ENCODE measurements at places on chromosomes 1 and 21.
A peak's percentile ranks its signal among the peaks of the same experiment; 100 is the strongest.

- no peak for DNase-seq
Observed at GRCh38 chr1:16128338-16128741, 27.5 kb downstream of the EPHA2 start.

GRCh38 chr1:11466416-11466815 lies 12.5 kb upstream of the DISP3 start:
- DNase-seq, result no peak

- no peak for DNase-seq
Observed at GRCh38 chr1:25019337-25020172, 89.5 kb upstream of the RUNX3 start.

- no peak for DNase-seq
Observed at GRCh38 chr1:81126989-81127581, 673.6 kb upstream of the ADGRL2 start.

DNA sequence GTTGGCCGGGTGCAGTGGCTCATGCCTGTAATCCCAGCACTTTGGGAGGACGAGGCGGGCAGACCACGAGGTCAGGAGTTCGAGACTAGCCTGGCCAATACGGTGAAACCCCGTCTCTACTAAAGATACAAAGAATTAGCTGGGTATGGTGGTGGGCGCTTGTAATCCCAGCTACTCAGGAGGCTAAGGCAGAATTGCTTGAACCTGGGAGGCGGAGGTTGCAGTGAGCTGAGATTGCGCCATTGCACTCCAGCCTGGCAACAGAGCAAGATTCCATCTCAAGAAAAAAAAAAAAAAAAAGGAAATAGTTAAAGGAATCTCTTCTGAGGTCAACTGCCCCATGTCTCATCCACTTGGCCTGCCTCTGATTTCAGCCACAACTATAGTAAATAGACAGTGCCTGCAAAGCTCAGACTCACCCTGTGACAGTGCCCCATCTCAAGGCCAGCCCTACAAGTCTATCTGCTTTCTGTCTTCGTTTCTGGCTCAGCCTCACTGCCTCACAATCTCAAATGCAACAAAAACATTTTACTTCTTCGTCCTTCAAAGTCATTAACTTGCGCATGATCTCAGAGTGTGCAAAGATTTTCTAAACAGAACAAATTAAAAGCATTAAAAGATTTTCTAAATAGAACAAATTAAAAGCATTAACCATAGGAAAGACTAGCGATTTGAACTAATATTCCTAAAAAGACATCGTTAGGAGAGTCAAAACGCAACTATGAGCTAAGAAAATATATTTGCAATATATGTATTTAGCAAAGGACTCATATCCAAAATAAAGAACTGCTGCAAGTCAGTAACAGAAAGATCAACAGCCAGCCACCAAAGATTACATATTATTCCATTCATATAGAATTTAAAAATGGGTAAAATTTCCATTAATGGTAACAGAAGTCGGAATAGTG lies 65.0 kb upstream of the PRDX6 start:
- DNase-seq, result no peak

GRCh38 chr1:12359359-12360133 lies 129.7 kb downstream of the VPS13D start:
- no peak for DNase-seq

DNA sequence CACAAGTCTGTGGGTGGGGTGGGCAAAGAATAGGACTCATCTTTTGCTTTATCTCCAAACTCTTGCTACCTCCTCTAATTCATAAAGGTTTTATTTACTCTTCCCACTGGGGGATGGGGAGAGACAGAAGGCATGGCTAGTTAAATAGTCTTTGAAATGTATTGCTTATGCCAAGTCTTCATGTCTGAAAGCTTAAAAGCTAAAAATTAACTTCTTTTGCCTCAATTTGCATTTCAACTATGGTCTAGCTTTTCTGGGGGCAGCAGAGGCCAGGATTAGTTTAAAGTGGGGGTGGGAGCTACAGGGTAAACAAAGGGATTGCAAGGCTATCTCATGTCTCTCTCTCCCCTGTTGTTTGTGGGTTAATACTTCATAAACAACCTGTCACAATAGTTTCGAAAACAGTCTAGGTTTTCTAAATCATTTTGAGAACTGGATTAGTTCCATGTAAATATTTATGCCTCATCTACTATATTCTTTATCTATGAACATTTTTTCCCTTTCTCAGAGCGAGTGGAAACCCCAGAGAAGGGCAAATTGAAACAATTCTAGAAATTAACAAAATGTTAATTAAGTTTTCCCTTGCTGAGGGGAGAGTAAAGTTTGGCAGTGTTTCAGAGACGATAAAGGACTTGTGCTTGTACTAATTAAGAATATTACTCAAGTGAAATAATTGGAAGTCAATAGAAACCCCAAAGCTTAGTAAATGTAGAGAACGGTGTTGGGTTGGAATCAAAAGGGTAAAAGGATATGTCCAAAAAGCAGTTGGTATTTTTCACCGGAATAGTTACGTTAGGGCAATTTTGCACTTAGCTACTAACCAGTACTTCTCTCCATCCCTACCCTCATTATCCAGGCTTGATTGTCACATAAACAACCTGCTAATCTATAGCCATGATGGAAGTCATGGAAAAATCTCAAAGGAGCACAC lies 182.2 kb downstream of the GIPC2 start:
- no peak for DNase-seq

- no peak for DNase-seq
Observed at GRCh38 chr1:41006942-41007865, 14.3 kb downstream of the SLFNL1 start.

DNA sequence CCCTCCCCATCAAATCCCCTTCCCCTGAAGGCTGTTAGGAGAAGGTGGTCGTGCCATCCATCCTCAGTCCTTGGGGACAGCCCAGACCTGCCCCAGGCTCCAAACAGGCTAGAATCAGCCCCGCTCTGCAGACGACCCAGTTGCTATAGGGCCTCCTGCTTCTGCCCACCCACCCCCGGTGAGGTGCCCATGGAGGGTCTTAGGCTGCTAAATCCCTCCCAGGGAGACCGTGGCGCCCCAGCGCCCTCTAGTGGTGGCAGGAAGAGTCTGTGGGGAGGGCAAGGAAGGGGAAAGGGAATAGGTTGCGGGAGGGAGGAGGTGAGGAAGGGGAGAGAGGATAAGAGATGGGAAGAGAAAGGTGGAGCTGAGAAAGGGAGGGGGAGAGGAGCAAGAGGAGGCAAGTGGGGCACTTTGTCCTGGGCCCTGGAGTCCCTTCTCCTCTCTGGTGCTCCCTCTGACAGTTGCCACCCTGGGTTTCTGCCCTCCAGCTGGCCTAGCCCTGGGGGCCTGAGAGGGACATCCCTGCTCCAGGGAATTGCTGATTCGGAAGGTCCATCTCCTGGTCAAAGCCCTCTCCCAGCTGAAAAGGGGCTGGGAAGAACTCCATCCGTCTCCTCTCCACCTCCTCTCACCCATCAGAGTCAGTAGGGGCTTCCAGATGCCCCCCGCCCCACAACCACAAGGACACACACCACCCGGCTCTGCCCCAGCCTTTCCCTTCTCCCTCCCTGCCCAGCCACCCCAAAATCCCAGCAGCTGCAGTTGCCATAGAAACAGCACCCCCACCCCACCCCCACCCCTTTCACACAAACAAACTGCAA lies 55.4 kb downstream of the CAMK2N1 start:
- no peak for DNase-seq

GRCh38 chr1:46830665-46831322 lies 31.9 kb downstream of the CYP4B1 start:
- peak; percentile 61 for DNase-seq

DNA sequence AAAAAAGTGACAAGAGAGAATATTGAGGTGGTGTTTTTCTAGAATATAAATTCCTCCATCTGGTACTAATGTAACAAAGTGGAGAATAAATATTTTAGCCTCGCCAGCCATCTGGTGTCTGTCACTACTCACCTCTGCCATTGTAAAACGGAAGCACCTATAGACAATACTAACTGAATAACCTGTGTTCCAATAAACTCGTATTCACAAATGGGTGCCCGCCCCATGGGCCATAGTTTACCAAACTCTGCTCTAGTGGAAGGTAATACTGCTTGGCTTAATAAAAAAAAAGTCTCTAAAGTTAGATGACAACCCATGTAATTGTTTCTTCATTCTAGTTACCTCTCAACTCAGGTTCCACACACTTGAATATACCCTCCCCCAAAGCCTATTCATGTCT lies 8.1 kb downstream of the MIS18A start:
- no peak for DNase-seq

DNA sequence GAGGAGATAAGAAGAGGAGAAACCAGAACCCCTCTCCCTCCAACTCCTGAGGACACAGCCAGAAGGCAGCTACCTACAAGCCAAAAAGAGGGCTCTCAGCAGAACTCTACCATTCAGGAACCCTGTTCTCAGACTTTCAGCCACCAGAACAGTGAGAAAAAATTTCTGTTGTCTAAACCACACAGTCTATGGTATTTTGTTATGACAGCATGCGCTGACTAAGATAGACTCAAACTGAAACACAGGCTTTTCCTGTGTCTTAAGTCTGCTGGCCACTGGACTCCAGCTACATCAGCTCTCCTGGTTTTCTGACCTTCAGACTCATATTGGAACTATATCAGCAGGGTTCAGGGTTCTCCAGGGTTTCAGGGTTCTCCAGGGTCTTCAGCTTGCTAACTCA lies 126.5 kb upstream of the TNFSF4 start:
- no peak for DNase-seq

- DNase-seq, result no peak
Observed at GRCh38 chr1:163442895-163443294, 121.1 kb downstream of the NUF2 start.

DNA sequence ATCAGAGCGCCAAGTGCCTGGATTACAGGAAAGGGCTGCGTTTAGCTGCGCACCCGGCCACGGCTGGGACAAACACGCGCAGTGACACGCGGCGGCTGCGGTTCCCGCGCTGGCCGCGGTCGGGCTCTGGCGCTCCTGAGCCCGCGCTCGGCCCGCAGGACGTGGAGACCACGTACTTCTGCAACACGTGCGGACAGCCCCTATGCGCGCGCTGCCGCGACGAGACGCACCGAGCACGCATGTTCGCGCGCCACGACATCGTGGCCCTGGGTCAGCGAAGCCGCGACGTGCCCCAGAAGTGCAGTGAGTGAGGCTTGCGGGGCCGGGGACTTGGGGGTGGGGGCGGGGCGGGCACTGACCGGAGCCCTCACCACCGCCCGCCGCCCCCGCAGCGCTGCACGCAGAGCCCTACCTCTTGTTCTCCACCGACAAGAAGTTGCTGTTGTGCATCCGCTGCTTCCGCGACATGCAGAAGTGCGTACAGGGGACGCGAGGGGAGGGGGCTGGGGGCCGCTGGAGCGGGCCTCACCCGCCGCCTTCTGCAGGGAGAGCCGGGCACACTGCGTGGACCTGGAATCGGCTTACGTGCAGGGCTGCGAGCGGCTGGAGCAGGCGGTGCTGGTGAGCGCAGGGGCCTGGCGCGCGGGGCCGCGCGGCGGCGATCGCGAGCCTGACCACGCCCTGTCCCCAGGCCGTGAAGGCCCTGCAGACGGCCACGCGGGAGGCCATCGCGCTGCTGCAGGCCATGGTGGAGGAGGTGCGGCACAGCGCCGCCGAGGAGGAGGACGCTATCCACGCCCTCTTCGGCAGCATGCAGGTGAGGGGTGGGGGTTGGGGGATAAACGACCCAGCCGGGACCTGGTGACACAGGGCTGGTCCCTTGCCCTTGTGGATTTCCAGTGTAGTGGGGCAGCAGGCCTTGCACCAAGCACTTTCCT lies 3.1 kb downstream of the RNF207 start:
- DNase-seq, result no peak

DNA sequence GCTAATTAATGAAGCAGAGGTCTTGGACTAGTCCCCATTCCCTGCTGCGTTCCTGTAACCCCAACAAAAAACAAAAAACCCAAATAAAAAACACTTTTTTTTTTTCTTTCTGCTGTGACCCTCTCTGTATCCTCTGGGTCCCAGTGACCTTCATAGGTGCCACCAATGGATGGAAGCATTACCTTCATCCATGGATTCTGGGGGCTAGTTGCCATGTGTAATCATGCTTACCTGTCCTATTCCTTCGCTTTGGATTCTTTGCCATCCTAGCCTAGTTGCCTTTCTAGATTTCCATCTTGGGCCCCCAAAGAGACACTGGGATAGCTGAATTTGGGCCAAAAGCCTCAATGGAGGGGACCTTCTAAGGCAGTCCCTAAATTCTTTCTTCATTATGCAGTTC lies 1208.7 kb downstream of the BRINP3 start:
- no peak for DNase-seq

- DNase-seq, result no peak
Observed at GRCh38 chr1:117128323-117129079, 7.0 kb upstream of the TRIM45 start.

DNA sequence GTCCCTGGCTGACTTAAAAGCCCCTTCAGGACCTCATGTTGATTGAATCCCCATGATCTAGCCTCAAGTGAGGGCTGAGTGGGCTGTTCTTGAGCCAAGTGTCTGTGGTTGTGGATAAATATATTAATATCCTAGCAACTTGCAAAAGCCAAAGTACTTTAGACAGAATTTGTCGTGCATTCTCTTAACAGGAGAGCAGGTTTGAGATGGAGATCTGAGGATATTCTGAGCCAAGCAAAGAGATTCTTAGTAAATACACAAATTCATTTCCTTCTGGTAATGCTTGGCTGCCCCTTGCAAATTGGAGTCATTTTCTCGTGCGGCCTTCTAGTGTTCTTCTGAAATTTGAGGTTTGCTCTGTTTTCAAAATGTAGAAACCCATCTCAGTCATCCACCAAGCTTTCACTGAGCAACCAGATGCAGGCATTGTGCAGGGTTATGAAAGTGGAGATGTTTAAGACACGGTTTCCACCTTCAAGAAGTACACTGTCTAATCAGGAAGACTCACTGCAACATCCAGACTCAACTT lies 242.1 kb upstream of the JUN start:
- DNase-seq, result no peak

DNA sequence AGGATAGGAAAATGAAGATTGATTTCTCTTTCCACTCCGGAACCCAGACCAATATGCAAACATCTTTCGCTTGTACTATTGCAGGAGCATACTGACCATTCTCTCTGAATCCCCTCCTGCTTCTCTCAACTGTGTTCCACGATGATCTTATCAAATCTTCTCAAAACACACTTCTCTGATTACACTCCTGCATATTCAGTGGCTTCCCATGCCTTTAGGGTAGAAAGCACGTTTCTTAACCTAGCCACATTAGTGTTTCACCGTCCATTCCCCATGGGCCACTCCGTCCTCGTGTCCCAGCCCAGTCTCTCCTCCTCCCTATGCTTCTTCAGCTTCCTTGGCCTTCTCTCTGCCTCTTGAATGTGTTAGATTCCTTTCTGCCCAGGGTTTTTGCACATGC lies 198.5 kb downstream of the ZP4 start:
- DNase-seq, result no peak

DNA sequence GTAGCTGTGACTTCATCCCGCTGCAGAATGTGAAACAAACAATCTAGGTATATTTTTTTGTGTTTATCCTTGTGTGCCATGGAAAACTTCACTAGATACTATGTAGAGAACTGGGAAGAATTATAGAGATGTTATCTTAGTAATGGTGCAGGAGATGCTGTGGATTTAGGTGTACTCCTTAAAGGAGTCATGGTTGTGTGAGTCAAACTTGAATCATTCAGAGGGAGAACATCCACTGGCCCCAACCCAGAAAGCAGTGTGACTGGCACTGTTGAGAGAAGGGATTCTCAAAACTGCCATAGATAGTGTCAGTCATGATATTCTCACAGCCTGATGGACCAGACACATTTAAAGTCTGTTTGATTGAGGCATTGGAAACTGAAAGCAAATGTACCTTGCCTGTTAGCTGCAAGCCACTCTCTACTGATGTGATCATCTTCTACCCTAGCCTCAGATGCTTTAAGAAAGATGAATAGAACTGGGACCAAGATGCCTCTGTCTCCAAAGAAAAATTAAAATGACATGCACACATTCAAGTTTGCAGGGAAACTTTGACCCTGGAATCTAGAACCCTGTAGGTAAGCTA lies 754.6 kb downstream of the MRPL39 start:
- no peak for DNase-seq
